Activated CD4-positive, alpha-beta T cell treated with anti-CD3 and anti-CD28 coated beads, Interleukin-2, amount 50 U/mL, for 16 hours (primary cell): ENCODE measurements at places on chromosomes 4 and X.

DNA sequence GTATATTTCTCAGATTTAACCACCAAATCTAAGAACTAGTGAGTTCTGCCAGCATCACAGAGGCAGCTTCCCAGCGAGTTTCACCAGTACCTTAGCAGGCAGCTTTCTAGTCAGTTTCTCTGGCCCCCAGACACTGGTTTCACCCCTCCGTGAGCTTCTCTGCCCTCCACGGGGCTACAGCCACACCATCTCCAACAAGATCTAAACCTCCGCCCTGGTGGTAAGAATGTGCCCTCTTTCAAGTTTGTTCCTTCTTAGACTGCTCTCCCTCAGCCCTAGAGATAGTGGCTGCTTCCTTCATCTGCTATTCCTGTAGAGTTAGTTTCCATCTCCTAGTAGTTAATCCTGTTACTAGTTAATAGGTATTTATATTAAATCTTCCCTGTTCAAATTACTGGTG is 60.5 kb upstream of the TAB3 start:
- DNase-seq, result no peak

DNA sequence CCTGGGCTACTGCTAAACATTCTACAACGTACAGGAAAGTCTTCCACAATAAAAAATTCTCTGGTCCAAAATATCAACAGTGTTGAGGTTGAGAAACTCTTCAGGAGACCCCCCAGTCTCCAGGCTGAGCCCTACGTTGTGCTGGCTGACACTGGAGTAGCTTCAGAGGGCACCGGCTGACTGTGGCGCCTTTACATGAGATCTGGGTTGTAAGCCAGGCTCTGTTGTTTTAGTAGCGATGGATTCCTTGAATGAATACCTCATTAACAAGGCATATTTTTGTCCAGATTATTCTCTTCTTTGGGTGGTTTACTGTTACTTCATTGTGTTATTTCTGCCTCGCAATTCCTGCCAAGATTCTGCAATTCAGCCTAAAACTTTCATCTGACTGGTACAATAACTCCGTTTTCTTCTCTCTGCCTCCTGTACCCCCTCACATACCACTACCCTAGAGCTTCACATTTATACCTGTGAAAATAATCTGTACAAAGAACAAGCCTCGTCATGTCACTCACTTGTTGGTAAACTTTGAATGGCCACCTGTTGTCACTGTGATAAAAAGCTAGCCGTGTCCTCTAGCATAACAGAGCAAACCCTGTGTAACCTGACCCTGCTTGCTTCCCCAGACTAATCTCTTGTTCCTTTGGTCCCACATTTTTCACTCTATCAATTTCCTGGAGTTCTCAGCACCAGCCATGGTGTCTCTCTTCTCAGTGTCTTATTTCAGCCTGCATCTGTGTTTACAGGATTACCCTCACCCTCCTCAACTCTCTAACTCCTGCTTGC is 1476.1 kb upstream of the TENM3 start:
- DNase-seq, result no peak

GRCh38 chr4:133058701-133059100 is 90.4 kb upstream of the PCDH10 start:
- DNase-seq, result no peak

DNA sequence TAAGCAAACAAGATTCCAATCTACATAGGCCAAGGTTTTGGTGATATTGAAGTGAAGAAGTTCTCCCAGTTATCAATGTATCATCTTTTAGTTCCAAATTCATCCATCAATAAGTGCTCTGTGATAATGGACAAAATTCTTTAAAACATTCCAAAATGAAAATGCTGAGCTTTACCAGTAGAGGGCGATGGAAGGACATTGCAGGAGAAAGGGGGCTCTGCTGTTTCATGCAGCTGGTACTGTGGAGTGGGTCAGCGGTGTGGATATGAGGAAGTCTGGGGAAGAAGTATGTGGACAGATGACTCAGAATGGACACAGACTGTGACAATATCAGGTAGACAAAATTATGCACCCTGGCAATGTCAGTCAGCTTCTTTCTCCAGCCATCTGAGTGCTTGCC is 46.6 kb upstream of the HS6ST2 start:
- DNase-seq, result no peak

DNA sequence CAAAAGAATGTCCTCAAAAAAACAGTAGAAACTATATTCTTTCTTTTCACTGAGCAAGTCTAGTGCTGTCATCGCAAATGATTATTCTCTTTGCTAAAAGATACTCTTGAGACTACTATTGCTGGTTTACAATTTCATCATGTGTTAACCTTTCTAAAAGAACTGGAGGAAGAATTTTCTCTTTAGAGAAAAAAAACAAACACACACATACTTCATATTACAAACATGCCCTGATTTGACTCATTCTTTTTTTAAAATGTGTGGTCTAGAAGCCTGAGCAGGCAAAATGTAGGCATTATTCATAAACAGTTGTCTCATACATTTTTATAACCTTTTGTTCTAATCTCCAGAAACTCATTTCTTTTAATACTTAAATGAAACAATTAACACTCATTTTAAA is 60.6 kb upstream of the FAT4 start:
- DNase-seq, result no peak

DNA sequence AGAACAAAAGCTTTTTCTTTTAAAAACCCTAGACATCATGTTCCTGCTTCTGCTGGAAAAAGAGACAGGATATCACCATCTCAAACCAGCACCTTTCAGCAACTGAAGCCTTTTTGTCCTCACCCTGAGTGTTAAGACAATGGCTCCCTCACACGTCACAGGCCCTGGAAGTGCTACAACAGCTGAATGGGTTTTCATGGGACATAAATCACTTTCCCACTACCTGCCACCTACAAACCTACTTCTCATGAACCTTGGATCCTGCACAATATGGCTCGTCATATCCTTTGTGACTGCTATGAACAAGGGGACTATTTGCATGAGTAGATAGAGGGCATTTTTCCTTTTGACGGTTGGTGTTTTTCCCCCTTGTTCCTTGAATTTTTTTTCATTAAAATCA is 93.6 kb downstream of the TSPAN5 start:
- no peak for DNase-seq

DNA sequence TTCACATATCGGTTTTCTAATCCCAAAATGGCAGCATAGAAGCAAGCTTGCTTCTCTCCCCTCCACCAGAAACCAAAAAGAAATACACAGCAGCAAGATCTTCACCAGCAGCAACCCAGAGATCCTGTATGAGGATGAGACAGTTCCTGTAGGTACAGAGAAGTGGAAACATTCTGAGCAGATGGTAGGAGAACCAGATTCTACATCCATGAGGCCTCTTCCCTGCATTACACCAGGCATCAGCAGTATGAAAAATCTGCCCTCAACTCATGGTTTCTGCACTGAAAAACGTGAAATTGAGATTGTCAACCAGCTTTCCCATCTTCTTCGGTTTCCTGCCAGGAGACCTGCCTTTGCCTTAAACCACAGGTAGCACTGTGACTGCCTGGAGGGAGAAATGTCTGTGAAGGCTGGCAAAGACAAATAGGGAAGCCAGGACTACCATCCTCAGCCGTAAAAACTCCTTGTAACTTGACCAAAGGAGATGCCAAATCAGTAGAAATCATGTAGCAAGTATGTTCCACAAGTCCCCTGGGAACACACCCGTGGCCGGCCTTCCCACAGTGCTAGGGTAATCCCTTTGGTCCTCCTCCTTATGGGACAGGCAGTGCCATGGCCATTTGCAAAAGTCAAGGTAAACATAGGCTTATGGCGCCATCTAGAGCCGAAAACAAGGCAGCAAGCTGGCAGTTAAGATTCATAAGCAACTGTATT is 24.0 kb upstream of the MTHFD2L start:
- peak; percentile 60 for DNase-seq

DNA sequence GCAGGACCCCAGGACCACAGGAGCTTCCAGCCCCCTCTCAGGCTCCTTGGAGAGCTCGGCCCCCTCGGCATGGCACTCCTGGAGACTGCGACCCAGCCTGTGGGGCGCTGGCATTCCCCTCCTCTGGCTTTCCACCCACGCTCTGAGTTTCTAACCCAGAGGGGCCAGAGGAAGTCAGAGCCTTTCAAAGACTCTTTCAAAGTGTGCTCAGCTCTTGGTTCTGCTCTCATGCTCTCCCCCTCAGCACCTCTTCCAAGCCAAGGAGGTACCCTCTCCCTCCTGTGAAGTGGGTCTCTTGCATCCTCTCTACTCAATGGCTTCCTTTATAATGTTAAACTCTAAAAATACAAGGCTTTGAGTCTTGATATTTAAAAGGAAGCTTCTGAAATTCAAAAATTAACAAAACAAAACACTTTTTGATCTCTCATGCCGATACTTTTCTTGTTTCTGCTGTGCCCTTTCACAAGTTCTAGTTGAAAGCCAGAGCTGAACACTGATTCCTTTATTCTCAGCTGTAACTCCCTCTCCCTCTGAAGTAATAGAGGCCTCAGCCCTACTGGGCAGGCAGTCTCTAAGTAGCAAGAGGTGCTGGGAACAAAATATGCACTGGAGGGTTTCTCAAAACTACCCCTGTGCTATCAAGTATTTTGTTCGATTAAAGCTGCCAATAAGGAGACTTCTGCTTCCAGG is 82.8 kb downstream of the NAT8L start:
- DNase-seq, result no peak

GRCh38 chr4:112766422-112766821 is 129.5 kb downstream of the LARP7 start:
- DNase-seq, result peak; percentile 14

DNA sequence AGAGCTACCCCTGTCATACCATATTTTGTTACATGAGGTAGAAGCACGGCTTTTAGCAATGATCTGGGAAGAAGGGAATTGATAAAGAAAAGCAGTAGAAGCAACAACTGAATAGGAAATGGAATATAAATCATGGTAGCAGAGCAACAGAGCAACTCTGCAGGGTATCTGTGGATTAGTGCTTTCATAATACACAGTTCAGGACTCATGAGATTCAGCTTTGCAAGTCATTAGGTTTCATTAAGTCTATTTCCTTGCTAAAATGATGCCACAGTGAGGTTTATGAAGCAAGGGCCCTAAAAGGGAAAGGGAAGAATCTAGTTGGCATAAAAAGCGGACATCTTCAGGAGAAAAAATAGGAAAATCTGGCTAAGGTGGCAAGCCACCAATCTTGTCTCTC is 45.6 kb upstream of the GRPR start:
- no peak for DNase-seq
